ENCODE measurements at places on chromosomes 13 and 19.

DNA sequence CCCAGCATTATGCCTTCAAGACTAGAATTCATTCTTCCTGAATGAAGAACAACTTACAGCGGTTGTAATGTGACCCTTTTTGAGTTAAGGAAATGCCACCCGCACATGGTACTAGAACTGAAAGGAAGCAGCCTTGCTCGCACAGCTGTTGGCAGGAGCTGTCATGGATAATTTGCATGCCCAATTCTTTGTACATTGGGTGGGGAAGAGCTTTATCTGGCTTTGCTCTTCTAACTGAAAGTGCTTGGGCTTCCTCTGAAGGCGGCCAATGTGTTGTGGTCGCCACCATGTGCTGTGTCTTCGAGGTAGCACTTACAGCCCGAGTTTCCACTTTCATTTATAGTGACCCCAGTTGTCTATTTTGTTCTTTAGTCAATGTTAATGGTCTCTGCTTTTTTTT, 3.4 kb downstream of the CCNE1 start:
- DNase-seq = no peak

GRCh38 chr19:56319991-56320390, 5.4 kb upstream of the ZSCAN5A start:
- no peak for DNase-seq

GRCh38 chr19:16473875-16474392, 2.2 kb upstream of the EPS15L1 start:
- no peak for DNase-seq

DNA sequence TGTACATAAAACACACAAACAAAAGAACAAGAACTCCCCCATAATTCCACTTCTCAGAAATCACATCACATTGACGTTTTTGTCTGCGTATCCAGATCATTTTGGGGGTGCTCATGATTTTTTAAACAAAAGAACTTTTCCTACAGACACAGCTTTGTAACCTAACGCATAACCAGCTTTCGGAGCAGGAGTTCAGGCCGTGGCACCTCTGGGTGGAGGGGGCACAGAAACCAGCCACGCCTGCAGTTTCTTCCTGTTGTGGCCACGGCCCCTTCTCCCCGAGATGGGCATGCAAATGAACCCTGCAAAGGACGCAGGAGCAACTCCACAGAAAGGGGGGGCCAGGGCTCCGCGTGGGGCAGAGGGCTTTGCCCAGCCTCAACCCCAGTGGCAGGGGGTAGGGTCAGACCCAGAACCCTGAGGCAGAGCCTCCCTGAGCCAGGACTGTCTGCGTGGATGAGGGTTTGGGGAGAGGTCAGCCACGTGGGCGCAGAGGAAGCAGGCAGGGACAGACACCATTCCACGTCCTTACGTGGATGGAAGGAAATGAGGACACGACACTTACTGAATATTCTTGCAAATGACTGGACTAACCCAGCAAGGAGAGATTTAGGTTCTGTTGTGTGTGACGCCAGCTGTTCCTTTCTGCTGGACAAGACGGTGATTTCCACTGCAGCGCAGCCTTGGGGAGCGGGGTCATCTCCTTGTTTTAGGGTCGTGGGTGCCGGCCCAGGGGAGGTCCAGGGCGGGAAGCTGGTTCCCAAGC, 64.4 kb downstream of the RASA3 start:
- DNase-seq = peak; percentile 43

- DNase-seq = no peak
Measured at GRCh38 chr19:48575931-48576622, 24.1 kb downstream of the SULT2B1 start.

- DNase-seq = no peak
Measured at GRCh38 chr13:64397701-64398100, 2832.4 kb downstream of the PCDH9 start.

DNA sequence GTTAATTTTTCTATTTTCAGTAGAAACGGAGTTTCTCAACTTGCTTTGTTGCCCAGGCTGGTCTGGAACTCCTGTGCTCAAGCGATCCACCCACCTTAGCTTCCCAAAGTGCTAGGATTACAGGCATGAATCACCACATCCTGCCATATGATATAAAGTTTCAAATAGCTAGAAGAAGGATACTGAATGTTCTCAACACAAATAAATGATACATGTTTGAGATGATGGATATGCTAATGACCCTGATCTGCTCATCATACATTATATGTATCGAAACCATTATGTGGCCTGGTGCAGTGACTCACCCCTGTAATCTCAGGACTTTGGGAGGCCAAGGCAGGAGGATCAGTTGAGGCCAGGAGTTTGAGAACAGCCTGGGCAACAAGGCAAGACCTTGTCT, 11.5 kb downstream of the CIB3 start:
- DNase-seq = no peak

DNA sequence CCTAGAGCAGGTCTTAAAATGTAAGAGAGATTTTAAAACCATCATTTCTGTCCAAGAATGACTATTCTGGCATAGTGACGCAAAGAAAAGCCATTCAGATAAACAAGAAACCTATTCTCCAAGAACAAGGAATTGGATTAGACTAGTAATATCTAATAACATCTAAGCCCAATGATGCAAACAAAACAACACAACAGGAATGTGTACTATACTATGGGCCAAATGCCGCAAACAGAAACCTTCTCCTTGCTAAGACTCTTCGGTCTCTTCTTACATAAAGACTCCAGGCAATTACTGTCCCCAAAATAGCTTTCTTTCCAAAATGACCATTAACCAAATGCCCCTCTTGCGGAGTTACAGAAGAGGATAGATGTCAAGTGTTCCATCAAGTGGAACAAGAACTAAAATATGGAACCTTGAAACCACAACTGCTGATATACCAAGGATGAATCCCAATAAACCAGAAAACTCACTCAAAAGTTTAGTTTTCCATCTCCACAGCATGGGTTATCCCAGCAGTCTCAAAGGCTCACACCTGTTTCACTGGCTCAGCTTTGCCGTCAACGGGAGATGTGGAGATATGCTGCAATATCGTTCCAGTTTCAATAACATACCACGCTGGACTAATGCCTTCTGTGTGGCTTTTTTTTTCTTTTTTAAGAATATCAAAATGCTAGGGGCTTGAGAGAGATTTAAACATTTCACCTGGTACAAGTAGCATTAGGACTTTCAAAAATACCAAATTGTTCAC, 76.2 kb downstream of the FOXO1 start:
- no peak for DNase-seq

- DNase-seq = no peak
Measured at GRCh38 chr13:27954406-27954851, 14.7 kb downstream of the CDX2 start.

Measured in CD4-positive, alpha-beta T cell treated with Interleukin-2 at 100 ng/mL for 4 hours (primary cell).